NCI-H1930 (cell line): ENCODE measurements at places on chromosomes 3 and 15.

DNA sequence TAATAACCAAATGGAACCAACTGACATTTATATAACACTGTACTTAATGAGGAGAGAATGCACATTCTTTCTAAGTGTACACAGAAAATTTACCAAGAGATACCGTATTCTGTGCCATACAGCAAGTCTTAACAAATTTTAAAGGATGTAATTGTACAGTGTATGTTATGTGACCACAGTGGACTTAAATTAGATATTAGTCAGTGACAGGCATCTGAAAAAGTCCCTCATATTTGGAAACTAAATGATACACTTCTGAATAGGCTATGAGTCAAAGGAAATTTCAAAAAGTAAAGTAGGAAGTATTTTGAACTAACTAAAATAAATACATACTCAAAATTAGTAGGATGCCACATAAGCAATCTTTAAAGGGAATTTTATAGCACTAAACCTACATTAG, 59.6 kb upstream of the P3H2 start:
- DNase-seq, result no peak

DNA sequence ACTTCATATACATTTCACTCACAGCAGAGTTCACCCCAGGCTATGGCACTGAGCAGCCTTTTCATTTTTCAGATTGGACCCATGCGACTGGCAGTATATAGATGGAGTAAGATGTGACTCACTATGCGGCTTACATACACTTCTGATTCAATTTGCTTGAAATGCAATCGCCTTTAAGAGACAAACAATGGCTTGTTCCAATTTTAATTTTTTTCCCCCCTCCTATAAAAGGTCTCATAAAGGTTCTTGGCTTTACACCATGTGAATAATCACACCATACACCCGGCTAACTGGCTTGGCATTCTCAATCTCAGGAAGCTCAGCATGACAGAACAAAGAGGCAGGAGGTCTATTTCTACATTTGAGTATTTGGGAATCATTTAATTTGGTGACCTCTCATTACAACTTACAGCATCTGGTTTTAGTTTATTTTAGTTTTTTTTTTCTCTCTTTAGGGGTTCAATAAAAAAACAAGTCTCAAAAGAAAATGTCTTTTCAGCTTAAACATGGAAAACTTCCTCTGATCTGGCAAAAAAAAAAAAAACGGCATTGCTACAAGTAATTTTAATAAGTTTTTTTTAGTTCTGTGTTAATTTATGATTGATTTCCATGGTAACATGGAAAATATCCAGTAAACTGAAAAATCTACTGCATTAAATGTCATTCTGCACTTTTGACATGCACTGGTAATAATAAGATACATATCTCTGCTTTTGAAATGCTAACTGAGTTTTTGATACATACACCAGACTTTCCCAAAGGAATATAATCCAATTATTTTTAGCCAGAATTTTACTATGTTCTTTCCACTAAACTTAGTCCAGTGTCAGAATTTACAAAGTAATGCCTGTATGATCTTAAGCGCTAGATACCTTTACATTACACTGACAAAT, 38.8 kb downstream of the GADL1 start:
- no peak for DNase-seq

DNA sequence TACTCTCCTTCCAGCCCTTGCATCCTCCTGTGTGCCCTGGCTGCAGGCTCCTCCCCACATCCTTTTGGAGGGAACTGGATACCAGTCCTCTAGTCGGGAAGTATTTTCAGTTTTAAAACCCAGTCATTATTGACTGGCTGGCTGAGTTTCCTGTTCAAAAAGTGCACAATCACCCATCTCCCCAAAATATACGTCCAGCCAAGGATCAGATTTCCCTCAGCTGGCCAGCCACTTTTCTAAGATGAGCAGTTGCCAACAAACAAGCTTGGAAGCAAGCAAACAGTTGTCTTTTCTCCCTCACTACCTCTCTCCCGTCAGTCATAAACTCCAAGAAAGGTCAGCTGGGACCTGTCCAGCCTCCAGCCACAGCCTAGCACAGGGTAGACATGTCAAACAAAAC, 147.7 kb upstream of the GALNT15 start:
- no peak for DNase-seq

- no peak for DNase-seq
Observed at GRCh38 chr15:66662522-66662921, 39.5 kb upstream of the SMAD6 start.

- DNase-seq, result no peak
Observed at GRCh38 chr3:46200211-46200610, 7.9 kb downstream of the CCR1 start.
